ENCODE measurements at places on chromosomes 7 and 10. TPM values are rescaled to one million over a fixed set of nuclear protein-coding genes. Genes with fewer than 3 reads are reported as not detected.

Gene GFRA1
- 42.7 TPM for total RNA-seq

Gene LMOD2
- not detected for total RNA-seq

Gene PRRT4
- not detected for total RNA-seq

Gene GSTO2
- total RNA-seq, result 9.5 TPM

Gene EVX1
- total RNA-seq, result not detected

Gene PRKCQ
- total RNA-seq, result 4.5 TPM

Gene FFAR4
- total RNA-seq, result not detected

Gene GPR141
- not detected for total RNA-seq

Gene GRM8
- total RNA-seq, result not detected

Gene CRPPA
- 1.8 TPM for total RNA-seq

Gene RELN
- 1.2 TPM for total RNA-seq

Gene MRPS33
- 50.8 TPM for total RNA-seq

Gene LRIT1
- not detected for total RNA-seq

Gene LRRD1
- total RNA-seq, result not detected

All from epithelial cell of proximal tubule (primary cell).